ENCODE measurements at places on chromosomes 13 and 19.
A peak's percentile ranks its signal among the peaks of the same experiment; 100 is the strongest.

DNA sequence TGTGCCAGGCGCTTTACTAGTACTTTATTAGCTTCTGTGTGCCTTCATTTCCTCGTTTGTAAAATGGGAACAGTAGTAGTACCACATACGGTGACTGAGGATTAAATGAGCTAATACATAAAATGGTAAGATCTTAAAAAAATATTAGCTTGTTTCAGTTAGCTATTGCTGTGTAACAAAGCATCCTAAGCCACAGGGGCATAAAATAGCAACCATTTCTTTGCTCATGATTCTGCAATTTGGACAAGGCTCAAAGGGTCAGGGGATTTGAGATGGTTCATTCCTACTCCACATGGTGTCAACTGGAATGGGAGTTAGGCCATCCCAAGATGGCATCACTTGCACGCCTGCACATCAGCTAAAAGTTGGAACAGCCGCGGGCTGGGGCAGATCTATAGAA lies 13.3 kb downstream of the DYRK1B start:
- no peak for DNase-seq

GRCh38 chr13:96490496-96490989 lies 400.6 kb downstream of the HS6ST3 start:
- no peak for DNase-seq

- DNase-seq, result no peak
Measured at GRCh38 chr13:51914137-51914493, 52.3 kb downstream of the CCDC70 start.

DNA sequence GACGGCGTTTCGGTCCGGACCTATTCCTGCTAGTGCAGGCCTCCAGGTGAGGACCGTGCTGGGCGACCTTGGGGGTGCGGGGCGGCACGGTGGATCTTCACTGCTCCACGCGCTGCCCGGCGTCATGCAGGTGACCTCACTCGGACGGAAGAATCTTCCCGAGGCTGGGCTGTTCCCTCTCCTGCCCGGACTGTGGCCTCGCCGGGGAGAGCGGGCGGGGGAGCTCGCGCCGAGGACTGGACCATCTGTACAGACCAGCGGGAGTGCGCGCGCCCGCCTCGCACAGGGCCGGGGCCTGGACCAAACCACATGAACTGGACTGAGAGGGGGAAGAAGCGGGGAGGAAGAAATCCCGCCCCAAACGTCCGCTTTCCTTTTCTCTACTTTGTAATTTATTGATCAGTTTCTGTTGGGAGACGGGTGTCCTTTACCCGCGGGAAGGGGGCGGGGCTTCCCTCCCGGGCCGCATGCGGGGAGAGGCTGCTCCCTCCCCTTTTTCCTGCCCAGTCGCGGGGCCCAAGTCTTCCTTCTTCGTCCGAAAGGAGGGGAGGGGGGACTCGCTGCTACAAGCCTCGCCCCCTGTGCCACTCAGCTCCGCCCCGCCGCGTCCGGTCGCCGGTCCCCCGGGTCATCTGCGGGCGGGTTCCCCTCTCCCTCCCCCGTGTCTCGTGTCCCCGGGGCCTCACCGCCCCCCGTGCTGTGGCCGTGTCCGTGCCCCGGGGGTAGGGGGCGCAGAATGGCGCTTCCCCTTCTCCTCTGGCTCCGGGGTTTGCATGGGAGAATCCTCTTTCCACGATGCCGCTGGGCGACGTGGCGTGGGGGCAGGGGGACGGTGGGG lies 4.9 kb downstream of the HRC start:
- DNase-seq, result peak; percentile 79

DNA sequence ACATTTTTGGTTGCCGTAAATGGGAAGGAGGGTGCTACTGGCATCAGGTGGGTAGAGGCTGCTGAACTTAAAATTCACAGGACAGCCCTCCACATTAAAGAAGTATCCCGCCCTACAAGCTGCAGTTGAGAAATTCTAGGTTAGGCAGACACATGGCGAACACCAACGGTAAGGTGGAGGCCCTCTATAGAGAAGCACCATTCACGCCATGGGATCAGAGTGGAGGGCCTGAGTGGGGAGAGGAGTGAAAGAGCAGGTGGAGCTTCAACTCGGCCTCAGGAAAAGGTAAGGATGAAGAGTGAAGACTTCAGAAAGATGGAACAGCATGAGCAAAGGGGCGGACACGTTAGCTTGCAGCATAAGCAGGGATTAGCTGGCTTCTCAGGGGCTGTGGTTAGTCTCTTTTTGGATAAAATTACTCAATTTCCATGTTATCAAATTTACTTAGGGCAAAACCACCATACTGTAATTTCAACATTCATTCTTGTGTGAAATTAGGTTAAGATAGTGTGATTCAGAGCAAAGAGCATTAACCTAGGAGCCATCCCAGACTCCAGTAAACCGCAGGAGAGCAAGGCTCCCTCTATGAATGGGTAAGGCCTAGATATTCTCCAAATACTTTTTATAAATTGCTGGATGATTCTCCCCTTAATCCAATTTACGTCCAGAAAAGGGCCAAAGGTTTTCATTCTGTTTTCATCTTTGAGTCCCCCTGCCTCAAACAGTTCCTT lies 1.2 kb downstream of the EEF1AKMT1 start:
- no peak for DNase-seq

GRCh38 chr13:114283576-114283975 lies 2.2 kb downstream of the UPF3A start:
- no peak for DNase-seq

DNA sequence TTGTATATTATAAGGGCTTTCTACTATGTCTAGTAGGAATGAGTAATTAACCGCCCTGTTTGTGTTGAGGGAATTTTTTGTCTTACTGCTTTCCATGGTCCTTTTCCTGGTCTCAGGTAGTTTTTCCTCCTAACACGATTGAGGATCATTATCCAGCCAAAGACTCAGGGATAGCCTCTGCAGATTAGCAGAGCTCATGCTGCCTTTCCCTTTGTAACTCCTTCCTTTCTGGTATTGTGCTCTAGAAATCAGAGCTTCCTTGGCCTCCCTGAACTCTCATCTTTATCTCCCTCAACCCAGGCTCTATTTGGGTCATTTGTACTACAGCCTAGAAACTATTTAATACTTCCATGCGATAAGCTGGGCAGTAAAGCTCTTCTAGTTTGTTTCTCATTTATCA lies 142.1 kb downstream of the PDS5B start:
- DNase-seq, result no peak

GRCh38 chr13:76610819-76611415 lies 275.3 kb downstream of the KCTD12 start:
- no peak for DNase-seq

GRCh38 chr13:35693134-35693784 lies 216.8 kb upstream of the MAB21L1 start:
- no peak for DNase-seq

- DNase-seq, result no peak
Measured at GRCh38 chr13:63910511-63910910, 2494.9 kb upstream of the PCDH20 start.

GRCh38 chr13:91212231-91212630 lies 135.3 kb upstream of the MIR17HG start:
- DNase-seq, result no peak

GRCh38 chr13:96771486-96772367 lies 222.5 kb downstream of the OXGR1 start:
- DNase-seq, result no peak

GRCh38 chr19:33522371-33522662 lies 726 bp upstream of the PEPD start:
- no peak for DNase-seq

- no peak for DNase-seq
Measured at GRCh38 chr13:27569405-27569804, 50.9 kb downstream of the LNX2 start.

DNA sequence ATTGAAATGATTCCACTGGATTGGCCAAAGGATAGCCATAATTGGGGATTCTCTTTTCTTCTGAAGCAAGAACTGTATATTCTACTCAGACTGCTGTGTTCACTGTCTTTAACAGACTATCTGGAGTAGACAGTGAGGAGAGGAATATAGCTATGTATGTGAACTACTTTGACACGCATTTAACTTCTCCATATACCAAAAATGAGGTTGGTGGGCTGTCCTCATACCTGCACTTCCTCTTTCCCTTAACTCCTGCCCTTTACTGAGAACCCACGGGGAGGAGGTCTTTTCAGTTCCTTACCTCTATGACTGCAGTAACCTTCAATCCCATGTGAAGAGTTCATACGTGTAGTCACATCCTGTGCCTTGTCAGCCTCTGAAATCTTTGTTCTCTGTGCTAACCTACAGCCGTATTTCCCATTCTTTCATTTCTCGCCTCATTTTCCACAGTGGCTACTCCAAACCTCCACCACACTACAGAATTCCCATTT lies 305.8 kb downstream of the MTUS2 start:
- DNase-seq, result no peak

- DNase-seq, result no peak
Measured at GRCh38 chr13:95503662-95504061, 48.9 kb upstream of the CLDN10 start.

DNA sequence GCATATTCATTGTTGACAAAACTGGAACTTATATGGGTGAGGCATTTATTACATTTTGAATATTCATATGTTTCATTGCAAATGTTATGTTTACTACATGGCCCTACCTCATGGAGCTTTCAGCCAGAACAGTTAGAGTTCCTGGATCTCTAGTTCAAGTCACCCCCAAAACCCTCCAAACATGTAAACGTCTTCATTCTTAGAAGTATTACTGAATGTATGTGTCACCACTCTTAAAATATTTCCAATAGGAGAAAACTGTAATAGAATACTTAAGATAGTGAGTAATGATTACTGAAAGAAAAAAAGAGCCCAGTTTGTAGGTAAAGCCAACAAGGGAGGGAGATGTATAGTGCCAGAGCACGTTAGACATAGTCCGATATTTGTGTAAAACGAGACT lies 23.5 kb downstream of the URI1 start:
- DNase-seq, result no peak

DNA sequence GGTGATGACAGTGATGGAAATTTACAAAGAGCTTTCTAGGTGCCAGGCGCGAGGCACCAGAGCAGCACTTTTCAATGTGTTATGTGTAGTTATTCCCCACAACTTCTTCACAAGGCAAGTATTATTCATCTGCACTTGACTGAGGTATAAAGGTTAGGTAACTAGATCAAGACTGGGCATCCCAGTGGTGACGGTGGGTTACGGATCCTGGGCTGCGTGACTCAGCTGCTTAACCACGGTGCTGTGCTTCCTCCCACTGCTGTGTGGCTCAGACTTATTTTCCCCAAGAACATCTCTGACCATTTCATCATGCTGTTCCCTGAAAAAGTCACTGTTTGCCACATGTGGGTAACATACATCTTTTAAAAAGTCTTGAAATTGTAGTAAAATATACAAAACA lies 19.3 kb downstream of the EDDM13 start:
- DNase-seq, result no peak

DNA sequence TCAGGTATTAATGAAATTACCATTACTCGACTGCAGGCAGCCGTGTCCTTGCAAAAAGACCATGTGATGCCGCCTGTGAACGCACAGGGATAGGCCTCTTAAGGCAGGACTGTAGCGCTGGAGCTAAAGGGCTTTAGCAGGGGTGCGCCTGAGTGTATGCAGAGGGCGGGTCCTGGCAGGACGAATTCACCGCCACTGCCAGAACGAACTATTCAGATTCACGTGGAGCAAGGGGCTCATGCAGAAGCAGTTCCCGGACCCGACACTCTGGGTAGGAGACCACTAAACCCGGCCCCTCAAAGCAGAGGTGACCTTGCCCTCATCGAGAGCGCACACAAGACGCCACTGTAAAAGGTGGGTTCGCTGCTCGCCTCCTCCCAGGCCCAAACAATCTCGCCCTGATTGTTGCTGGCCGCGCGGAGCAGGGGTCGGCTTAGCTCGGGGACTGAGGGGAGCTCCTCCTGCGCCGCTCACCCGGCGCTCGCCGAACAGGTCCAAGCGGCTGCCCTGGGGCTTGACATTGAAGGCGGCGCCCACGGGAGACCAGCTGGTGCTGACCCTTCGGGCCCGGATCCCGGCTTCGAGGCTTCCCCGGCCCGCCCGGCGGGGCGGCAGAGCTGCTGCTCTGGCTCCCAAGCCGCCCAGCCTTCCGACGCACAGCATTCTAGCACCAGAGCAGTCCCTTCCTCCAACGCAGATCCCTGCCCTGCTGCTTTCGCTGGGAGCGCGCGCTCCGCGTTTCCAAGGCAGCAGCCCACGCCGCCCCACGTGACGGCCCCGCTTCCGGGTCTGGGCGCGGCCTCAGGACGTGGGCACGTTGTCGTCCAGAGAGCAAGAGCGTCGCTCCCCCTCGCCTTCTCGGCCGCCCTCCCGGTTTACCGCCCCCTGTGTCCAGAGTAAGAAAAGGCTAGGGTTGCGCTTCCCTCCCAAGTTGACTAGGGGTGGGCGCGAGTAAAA lies at the start of gene MIPEP:
MIPEP (minus strand) TSS at position 743 of the 957 bp plus-strand sequence; CDS start at position 663, 80 bp downstream.
- peak; percentile 93 for DNase-seq

DNA sequence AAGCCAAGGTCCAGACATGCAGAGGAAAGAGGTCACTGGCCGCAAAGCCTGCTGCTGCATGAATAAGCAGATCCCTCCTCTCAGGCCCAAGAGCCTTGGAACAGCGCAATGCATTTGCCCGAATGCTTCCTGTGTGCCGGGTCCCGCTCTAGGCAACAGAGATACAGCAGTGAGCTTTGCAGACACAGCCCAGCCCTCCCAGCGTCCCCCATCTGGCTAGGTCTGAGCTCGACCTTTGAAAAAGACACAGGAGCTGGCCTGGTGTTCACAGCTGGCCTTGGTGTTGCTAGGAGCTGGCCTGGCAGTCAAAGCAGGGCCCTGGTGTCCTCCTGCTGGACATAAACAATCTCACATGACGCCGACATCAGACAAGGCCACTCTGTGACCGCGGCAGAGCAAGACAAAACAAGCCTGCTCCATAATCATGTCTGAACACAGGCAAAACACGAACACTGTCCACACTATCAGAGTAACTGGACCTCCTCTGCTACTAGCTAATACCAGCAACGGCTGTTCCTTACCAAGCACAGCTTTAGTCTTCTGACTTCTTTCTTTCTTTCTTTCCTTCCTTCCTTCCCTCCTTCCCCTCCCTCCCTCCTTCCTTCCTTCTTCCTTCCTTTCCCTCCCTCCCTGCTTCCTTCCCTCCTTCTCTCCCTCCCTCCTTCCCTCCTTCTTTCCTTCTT lies 5.7 kb upstream of the PEX11G start:
- no peak for DNase-seq

GRCh38 chr13:50215399-50215798 lies 200.2 kb downstream of the KCNRG start:
- no peak for DNase-seq

DNA sequence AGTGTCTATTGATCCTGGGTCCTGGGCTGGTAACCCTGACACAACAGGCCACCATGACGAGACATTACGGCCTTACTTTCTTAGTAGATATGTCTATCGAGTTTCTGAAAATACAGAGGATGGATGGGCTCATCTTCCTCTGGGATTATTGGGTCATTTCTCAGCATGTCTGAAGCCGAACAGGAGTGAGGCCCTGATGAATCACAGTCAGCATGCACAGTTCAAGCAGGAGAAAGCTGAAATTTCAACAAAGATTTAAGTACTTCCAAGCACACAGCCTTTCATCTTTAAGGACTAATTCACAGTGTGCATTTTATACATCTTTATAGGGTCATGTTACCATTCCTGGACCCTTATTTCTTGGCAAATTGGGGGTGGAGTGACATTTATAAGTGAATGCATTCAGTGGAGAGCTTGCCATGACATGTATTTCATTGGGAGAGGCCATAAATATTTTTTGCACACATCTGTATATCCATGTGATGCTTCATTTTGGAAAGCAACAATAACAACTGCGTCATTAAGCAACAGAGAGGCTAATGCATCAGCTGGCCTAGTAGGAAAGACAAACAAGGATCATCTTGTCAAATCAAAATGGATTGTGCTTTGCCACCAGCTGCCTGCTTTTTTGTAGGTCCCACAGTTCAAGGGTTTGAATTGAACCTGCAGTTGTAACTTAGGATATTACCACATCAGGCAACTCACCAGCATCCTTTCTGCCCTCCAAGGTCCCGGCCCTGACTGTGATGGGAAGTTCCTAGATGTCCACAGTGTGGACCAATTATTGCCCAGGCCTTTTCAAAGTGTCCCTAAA lies 143.5 kb downstream of the DNAJC15 start:
- DNase-seq, result no peak

Data from ACHN (cell line).